ENCODE measurements at places on chromosomes 4 and X. TPM values are rescaled to one million over a fixed set of nuclear protein-coding genes. Genes with fewer than 3 reads are reported as not detected.

GSX2 gene
- not detected for total RNA-seq

GYPA gene
- not detected for total RNA-seq

HSD17B11 gene
- total RNA-seq, result 57.0 TPM

KLKB1 gene
- total RNA-seq, result not detected

ALPK1 gene
- total RNA-seq, result 1.9 TPM

TMEM154 gene
- total RNA-seq, result 0.07 TPM

ZCCHC13 gene
- not detected for total RNA-seq

AR gene
- 3.6 TPM for total RNA-seq

CCDC110 gene
- total RNA-seq, result not detected

ENPEP gene
- 0.06 TPM for total RNA-seq

DGAT2L6 gene
- not detected for total RNA-seq

RBM47 gene
- 36.7 TPM for total RNA-seq

NALF2 gene
- total RNA-seq, result 5.7 TPM

TMPRSS11A gene
- not detected for total RNA-seq

GAB3 gene
- total RNA-seq, result 0.90 TPM

LRP2BP gene
- total RNA-seq, result 0.27 TPM

ESX1 gene
- 0.06 TPM for total RNA-seq

TGIF2LX gene
- total RNA-seq, result not detected

TAB3 gene
- 12.5 TPM for total RNA-seq

ZIC3 gene
- total RNA-seq, result not detected

PDCL2 gene
- not detected for total RNA-seq

RHOH gene
- 0.20 TPM for total RNA-seq

ITM2A gene
- total RNA-seq, result not detected

FBXW7 gene
- total RNA-seq, result 7.8 TPM

DSPP gene
- total RNA-seq, result not detected

GPR34 gene
- not detected for total RNA-seq

HGFAC gene
- total RNA-seq, result 0.09 TPM

NDP gene
- not detected for total RNA-seq

GSTCD gene
- 7.1 TPM for total RNA-seq

CSAG2 gene
- total RNA-seq, result not detected

TEX11 gene
- total RNA-seq, result not detected

NSUN7 gene
- total RNA-seq, result 0.39 TPM

SLC2A9 gene
- 0.50 TPM for total RNA-seq

SLITRK4 gene
- not detected for total RNA-seq

SUPT20HL1 gene
- not detected for total RNA-seq

ARAP2 gene
- total RNA-seq, result 0.38 TPM

Measured in A549 treated with dexamethasone at 1 μM for 4 hours (cell line).